ENCODE measurements at places on chromosomes 13 and 19.

DNA sequence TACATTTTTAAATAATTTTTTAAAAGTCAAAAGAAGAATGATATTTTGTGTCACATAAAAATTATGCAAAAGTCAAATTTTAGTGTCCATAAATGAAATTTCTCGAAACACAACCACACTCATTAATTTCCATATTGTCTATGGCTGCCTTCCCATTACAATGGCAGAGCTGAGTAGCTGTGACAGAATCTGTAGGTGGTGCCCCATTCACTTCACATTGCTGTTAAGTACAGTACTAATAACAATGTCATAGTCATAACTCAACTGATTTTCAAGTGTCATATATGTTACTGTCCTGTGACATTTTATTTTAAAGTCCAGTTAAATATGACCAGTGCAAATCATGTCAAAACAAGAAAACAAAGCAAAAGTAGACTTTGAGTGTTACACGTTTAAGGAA is 114.3 kb downstream of the SPRY2 start:
- no peak for DNase-seq

DNA sequence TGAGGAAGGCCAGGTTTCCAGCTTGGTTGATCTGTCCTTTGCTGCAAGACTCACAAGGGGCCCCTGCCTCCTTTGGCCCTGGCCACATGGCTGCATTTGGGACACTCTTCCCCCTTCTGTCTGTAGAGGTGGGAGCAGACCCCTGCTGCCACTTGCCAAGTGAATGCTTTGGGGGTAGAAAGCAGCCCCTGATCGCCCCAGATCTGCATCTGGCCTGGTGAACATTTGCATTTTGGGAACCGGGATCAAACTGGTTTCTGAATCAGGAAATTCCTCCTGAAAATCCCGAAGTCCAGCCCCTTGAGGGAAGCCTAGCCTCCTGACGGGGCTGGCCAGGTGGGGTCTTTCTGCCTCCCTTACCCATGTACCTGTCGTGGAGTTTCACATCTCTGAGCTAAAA is 14.9 kb downstream of the DPF1 start:
- DNase-seq = no peak

DNA sequence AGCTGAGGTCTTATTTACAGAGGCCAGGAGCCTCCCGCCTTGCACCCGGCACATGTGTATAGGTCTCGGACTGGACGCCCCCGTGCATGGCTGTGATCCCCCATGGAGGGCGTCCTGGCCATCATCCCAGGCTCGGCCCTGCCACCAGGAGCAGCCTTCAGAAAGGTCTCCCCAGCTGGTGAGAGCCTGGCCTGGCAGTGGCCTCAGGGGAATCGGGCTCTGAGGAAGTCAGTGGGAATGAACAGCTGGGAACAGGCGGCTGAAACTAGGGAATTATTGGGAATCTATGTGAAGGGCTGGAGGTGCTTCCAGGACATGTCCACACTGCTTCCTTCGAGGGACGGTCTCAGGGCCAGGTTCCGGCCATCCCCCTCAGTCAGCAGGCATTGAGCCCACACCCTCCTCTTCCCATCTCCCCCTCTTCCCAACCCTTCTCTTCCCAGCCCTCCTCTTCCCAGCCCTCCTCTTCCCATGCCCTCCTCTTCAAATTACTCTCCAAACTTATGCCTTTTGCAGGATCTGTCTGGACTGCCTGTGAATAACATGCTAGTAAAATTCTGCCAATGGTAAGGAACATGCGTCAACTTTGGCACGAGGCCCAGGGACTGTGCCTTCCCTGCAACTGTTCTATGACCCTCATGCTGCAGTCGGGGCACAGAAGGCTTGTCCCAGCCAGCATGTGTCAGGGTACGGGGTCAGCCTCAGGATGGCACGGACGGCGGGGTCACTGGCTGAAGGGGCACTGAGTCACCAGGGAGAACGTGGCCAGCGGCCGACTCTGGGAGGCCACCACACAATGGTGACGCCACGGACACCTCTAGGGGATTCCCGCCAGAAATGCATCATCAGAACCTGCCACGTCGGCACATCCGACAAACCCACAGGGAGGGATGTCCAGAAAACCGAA is 24.2 kb upstream of the C13orf46 start:
- no peak for DNase-seq

- no peak for DNase-seq
These were observed 27.0 kb upstream of the ZNF492 start for GRCh38 chr19:22606954-22607652.

GRCh38 chr19:50708179-50708879 is 11.3 kb downstream of the SHANK1 start:
- DNase-seq = no peak

DNA sequence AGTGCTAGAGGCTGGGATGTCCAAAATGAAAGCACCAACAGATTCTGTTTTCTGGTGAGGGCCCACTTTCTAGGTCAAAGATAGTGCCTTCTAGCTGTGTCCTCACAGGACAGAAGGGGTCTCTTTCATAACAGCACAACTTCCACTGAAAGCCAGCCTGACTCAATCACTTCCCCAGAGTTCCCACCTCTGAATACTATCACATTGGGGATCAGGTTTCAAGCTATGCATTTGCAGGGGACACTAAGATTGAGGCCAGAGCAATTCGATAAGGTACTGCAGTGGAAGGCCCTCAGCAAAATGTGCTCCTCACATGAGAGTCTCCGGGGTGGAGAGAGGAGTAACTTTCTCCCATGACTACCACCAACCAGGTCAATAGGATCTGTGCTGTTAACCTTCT is 1501.5 kb downstream of the EFNB2 start:
- DNase-seq = no peak

GRCh38 chr19:31329819-31330218 is 19.4 kb downstream of the TSHZ3 start:
- DNase-seq = no peak

DNA sequence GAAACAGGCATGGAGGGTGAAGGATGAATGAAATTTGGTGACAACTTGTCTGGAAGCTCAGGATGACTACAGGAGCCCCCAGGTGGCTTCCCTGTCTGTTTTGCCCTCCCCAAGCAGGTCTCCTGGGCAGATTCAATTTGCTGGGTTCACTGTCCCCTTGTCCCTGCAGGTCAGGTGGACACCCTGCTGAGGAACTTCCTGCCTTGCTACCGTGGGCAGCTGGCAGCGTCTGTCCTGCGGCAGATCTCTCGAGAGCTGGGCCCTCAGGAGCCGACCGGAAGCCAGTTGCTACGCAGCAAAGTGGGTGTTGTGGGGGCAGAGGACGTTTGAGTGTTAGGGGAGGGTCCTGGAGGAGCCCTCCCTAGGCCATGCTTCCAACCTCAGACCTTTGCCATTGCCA is 19.1 kb downstream of the PGLS start:
- DNase-seq = no peak

DNA sequence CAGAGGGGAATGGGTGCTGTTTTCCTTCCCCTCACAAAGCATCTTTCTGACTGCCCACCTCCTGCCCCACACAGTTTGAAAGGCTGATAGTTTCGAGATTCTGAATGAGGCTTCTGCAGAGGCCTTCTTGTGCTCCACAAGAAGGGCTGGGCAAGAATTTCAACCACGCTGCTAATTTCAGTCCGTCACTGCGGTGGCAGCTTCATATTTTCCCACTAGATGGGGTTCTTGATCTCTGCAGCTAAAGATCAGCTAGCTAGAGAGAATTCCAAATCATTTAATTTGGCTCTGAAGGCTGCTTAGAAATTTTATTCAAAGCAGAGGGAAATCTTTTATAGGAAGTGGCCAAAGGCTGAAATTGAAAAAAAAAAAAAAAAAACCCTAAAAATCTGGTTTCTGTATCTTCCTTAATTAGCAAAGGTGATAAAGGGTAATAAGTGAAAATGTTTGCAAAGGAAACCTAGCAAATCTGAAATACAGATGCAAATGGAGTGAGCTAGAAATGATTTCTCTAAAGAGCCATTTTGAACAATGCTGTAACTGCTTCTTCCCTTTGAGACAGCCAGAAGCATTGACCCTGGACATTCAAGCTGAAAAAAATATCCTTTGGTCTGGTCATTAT is 38.0 kb upstream of the C13orf42 start:
- no peak for DNase-seq

DNA sequence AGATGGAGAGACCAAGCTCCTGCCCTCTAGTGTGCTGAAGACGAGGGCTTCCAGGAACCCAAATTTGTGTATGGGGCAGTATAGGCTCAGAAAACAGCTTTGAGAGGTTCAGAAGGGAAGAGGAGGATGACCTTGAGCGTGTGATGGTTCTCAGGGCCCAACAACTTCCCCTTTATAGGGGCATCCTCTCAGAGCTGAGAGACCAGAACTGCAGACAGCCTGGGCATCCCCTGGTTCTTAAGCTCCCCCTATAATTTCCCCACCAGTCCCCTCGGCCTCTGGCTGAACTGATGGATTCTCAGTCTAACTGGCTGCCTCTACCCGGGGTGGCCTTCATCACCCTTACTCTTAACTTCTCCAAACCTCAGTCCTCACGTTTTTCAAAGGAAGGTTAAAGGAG is 167.5 kb downstream of the URI1 start:
- DNase-seq = no peak

GRCh38 chr13:111117961-111118360 is 2.9 kb downstream of the ARHGEF7 start:
- no peak for DNase-seq

DNA sequence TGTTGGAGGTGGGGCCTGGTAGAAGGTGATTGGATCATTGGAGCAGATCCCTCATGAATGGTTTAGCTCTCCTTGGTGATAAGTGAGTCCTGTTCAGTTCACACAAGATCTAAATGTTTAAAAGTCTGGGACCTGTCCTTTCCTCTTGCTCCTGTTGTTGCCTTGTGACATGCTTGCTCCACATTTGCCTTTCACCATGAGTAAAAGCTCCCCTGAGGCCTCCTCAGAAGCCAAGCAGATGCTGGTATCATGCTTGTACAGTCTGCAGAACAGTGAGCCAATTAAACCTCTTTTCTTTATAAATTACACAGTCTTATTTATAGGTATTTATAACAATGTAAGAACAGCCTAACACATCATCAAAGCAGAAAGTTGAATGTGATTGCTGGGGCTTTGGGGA is 24.2 kb upstream of the RFC3 start:
- no peak for DNase-seq

DNA sequence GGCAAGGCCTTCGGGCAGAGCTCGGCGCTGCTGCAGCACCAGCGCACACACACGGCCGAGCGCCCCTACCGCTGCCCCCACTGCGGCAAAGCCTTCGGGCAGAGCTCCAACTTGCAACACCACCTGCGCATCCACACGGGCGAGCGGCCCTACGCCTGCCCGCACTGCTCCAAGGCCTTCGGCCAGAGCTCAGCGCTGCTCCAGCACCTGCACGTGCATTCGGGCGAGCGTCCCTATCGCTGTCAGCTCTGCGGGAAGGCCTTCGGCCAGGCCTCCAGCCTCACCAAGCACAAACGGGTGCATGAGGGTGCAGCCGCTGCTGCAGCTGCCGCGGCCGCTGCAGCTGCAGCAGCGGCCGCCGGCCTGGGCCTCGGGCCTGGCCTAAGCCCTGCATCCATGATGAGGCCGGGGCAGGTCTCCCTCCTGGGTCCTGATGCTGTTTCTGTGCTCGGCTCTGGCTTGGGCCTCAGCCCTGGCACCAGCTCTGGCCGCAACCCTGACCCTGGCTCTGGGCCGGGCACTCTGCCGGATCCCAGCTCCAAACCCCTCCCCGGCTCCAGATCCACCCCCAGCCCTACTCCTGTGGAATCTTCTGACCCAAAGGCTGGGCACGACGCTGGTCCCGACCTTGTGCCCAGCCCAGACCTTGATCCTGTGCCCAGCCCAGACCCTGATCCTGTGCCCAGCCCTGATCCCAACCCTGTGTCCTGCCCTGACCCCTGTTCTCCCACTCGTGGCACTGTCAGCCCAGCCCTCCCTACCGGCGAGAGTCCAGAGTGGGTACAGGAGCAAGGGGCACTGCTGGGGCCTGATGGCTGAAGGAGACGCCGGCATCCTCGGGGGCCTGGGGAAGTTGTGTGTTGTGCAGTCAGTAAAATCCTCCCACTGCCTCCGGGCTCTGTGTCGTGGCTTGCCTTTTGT is 2.0 kb upstream of the MCOLN1 start:
- no peak for DNase-seq

- peak; percentile 11 for DNase-seq
These were observed 943 bp downstream of the GJB6 start for GRCh38 chr13:20230913-20231838.

DNA sequence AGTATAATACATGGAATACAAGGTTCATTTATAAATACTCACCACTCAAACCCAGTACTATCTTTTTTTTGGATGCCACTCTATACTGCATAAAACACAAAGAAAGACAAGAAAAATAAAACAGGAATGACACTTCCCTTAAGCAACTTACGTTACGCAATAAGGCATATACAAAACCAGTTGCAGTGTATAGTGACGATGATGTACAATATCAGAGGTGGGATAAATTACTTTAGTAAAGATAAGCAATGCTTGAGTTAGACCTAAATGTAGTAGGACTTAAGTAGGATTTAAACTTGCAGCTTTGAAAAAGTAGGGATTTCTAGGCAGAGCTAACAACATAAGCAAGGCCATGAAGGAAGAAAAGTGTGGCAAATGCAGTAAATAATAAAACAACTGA is 374.9 kb downstream of the SPRY2 start:
- no peak for DNase-seq

- no peak for DNase-seq
These were observed 412.1 kb downstream of the KLF12 start for GRCh38 chr13:73722120-73722519.

GRCh38 chr19:35936738-35937268 is 629 bp downstream of the LRFN3 start:
- no peak for DNase-seq

DNA sequence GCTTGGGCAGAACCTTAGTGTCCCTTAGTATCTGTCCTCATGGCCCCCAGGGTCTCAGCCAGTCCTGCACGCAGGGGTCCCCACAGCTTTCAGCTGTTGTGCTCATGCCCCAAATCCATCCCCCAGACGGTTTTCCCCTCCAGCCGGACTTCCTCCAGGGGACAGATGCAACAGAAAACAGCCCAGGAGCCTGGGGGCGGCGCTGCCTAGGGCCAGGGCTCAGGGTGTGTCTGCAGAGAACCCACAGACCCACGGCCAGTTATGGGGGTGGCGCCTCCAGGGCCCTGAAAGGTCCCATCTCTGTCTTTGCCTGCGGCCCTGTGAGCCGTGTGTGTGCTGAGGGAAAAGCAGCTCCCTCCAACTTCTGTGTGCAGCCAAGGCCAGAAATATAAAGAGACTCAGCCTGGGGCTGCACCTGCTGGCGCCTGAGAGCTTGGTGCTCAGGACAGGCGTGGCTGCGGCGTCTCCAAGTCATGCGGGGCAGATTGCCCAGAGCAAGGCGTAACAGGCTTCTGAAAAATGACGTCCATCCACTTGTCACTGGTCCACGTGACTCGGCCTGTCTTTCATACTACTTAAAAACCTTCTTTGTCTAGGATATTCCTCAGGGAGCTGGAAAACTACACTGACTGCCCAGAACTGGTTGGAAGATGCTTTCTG is 22.1 kb upstream of the F7 start:
- DNase-seq = no peak

GRCh38 chr19:46124638-46125115 is at the start of gene IGFL3:
IGFL3 (minus strand) TSS chr19:46124688; CDS start chr19:46124649, 39 bp downstream.
- no peak for DNase-seq
